ENCODE measurements at places on chromosomes 3 and 15. TPM values are rescaled to one million over a fixed set of nuclear protein-coding genes. Genes with fewer than 3 reads are reported as not detected.

DNA sequence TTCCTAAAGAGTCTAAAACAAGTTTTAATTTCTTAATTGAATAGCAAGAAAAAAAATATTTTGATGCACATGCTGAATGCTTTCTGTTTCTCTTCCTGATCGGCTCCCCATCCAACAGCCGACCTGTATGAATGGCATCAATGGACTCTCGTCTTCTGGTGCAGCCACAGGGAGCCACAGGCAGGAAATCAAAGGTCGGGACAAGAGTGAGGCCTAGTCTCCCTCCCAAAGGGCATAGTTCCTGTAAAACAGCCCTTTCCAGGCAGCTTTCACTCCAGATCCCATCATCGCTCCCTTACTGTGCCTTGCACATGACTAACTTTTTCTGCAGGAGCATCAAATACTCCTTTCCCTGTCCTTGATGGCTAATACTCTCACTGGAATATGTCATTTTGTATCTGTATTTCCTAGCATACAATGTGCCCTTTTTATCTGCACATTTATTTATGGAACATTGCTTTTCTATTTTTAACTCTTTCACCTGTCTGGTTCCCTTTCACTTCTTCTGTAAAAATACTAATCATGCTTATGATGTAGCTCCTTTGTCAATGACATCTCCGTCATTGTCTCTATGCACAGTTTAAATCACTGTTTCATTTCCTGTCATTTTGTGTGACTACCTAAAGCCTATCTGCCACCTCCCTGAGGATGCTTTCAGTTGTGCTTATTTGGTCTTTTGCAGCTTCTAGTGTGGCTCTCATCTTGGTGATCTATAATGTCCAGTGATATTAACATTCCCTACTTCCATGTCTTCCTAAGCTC lies 326.2 kb downstream of the CTNNB1 start:
- no peaks in the 10 kb centered on the region for H3K27me3 ChIP-seq
- H3K27ac ChIP-seq = peak overlapping the region; percentile 13
- peaks cover 9% of the 10 kb centered on the region for H3K4me1 ChIP-seq
- DNase-seq = no peak
- H3K36me3 ChIP-seq = no peaks in the 10 kb centered on the region
- H3K4me3 ChIP-seq = no peak overlapping the region

GRCh38 chr3:103690536-103690935 lies 1255.7 kb downstream of the ZPLD1 start:
- no peak for DNase-seq
- H3K36me3 ChIP-seq = no peaks in the 10 kb centered on the region
- no peaks in the 10 kb centered on the region for H3K4me1 ChIP-seq
- H3K4me3 ChIP-seq = no peak overlapping the region
- H3K27me3 ChIP-seq = no peaks in the 10 kb centered on the region

Gene FANCD2
- 65.4 TPM for total RNA-seq

- peak; percentile 64 for DNase-seq
- no peak overlapping the region for H3K27ac ChIP-seq
- peaks cover 15% of the 10 kb centered on the region for H3K4me1 ChIP-seq
- H3K27me3 ChIP-seq = peaks cover 32% of the 10 kb centered on the region
- no peaks in the 10 kb centered on the region for H3K36me3 ChIP-seq
Observed at GRCh38 chr3:46892285-46893145, 15.0 kb downstream of the PTH1R start.

GRCh38 chr15:48855501-48856440 lies 22.2 kb upstream of the EID1 start:
- no peak overlapping the region for H3K4me3 ChIP-seq
- H3K27ac ChIP-seq = no peak overlapping the region
- H3K4me1 ChIP-seq = peaks cover 4% of the 10 kb centered on the region

Gene PAQR9
- total RNA-seq = 1.9 TPM

Gene TUSC7
- not detected for total RNA-seq

Data from neural crest cell (in vitro differentiated cells).